ENCODE measurements at places on chromosomes 7 and 10. TPM values are rescaled to one million over a fixed set of nuclear protein-coding genes. Genes with fewer than 3 reads are reported as not detected.

GRCh38 chr10:77082601-77083252, 554.9 kb downstream of the KCNMA1 start:
- peak; percentile 89 for DNase-seq

DNA sequence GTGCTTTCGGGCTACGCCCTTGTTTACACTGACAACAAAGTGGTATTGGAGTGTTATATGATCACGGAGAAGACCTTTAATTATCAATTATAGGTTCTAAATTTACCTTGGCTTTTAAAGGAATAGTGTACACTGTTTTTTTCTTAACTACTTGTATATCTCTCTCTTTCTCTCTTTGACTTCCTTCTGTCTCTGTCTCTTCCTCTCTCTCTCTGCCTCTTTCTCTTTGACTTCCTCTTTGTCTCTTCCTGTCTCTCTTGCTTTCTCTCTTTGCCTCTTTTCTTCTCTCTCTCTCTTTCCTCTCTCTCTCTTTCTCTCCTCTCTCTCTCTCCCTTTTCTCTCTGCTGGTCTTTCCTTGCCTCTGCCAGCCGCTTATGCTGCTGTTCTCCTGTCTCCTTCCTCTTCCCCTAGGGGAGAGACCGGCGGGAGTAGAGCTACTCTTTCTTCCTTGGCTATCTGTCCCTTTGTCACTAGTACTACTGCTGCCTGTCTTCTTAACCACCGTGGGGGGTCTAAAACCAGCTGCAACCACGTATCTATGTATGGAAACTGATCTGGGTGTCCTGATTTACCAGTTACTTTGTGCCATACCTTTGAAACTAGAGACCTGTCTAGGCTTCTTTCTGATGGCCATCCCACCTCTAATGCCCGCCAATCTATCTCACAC, 36.9 kb upstream of the GSDME start:
- DNase-seq = no peak

ACSL5 gene
- total RNA-seq = not detected

GRCh38 chr10:119919826-119920225, 27.3 kb downstream of the SEC23IP start:
- DNase-seq = no peak

DNA sequence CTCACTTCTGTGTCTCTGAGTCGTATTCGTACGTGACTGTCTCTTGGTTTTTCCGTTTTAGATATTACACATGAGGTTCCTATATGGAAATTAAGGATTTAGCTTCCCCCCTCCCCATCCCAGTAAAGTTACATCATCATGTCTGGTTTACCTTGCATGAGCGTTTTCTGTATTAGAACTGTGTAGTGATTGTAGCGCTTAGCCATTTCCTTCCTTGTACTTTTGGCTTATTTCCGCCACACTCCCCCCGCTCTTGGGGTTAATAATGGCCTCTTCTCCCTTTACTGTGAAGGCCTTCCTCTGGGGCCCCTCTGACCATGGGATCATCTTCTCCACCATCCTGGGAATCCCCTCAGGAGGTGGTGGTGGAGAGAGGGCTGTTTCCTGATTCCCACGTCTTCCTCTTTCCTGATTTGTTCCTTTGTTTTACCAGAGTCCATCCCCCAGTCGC, 27.2 kb upstream of the AP5Z1 start:
- DNase-seq = no peak

NCF1 gene
- 0.49 TPM for total RNA-seq

DNA sequence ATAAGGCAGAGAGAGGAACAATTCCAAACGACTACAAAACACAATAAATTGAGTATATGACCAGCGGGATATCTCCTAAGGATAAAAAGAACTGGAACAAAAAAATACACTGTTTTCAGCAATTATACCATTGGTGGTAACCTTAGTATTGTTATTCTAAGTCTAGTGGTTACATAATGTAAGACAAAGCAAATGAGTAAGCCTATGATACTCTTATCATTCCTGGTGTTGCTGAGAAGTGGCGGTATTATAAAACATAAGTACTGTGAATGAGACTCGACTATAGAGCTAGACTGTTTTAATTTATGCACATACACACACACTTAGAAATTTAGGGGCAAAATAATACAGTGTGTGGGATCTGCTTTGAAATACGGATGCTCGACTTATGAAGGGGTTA, 107.7 kb downstream of the NRBF2 start:
- DNase-seq = no peak

DENND2A gene
- total RNA-seq = 10.0 TPM

EGR2 gene
- total RNA-seq = 2.3 TPM

CPVL gene
- 33.3 TPM for total RNA-seq

- peak; percentile 53 for DNase-seq
Observed at GRCh38 chr7:127391591-127392181, 822 bp downstream of the ZNF800 start.

DNA sequence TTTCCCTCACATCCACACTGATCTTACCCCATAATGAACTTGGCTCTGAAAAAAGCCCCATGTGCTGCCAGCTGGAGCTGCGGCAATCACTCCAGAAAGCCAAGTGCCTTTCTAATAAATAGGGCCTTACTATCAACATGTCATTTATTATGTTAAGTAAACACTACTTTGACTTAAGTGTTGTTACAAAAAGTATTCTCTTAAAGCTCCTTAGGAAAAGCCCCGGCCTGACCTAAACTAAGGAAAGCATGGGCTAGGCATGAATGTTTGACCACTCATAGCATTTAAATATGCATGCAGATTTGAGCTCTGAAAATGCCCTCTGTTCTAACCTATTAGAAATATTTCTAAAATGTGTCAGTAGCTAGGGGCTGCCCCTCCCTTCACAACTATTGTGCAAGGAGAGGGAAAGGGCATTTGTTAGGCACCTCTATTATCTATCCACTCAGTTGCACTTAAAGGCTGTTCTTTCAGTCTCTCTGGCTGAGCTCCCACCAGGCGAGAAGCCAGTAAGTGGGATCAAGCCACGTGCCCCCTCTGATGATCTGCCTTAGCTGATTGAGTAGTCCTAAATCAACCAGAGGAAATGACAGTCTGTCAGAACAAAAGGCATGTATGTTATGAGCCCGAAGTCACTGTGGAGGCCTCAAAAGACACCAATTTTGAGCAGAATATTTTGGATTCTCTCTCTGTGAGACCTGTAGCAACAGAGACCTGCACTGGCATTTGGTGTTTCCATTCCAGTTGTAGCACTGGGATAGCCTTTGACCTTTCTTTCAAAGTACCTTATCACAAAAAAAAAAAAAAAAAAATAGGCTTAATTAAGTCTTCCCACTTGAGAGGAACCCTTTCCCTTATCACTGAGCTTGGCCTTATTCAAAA, 77.1 kb downstream of the ITGB8 start:
- DNase-seq = no peak

GRCh38 chr10:129448086-129448485, 19.0 kb upstream of the MGMT start:
- no peak for DNase-seq

VSTM4 gene
- total RNA-seq = 0.23 TPM

DNA sequence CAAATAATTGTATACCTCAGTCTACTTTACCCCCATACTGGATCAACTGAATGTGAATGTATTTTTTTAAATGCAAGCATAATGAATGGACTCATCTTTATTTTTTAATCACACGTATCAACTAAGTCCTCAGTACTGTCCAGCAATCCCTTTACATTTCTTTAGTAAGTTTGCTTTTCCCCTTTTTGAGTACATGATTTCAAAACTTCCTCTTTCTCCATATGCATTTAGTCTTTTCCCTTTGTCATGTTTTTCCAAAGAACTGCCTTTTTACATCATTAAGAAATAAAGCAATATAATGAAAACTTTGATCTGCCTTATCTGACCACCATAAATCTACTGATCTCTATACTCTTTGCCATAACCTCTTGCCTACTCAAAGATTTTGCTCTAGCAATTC, 182.5 kb upstream of the AKR1E2 start:
- no peak for DNase-seq

- no peak for DNase-seq
Observed at GRCh38 chr7:19101472-19101871, 16.0 kb downstream of the TWIST1 start.

BAMBI gene
- 39.5 TPM for total RNA-seq

DNA sequence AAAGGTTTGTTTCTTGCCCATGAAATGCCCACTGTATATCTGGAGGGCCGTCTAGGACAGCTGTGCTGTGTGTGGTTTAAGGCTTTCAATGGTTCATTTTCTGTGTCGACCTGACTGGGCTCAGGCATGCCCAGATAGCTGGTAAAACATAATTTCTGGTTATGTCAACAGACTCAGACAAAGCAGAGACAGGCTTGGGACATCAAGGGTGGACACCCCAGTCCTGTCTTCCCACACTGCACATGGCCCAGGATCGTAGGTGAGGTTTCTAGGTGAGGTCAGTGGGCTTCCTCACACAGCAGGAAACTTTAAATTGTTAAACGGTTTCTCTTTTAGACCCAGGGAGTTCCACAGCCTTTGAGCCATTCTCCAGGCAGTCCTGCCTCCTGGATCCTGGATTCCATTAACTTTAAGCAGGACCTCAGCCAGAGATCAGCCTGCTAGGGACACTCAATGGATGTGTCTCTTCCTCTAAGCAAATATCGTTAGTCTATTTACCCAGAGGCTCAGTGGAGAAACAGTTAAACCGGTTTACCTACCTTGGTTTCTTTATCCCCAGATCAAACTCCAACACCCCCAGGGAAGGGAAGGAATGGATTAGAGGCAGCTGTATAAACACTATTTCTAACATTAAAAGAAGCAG, 66.4 kb downstream of the ST8SIA6 start:
- peak; percentile 18 for DNase-seq

- DNase-seq = no peak
Observed at GRCh38 chr7:115693779-115694178, 336.8 kb downstream of the TFEC start.
